ENCODE measurements at places on chromosomes 11 and 22. TPM values are rescaled to one million over a fixed set of nuclear protein-coding genes. Genes with fewer than 3 reads are reported as not detected.

Gene ST3GAL4
- 16.8 TPM for total RNA-seq

Gene ACRV1
- total RNA-seq = not detected

Gene CD3D
- total RNA-seq = not detected

Gene SLN
- total RNA-seq = not detected
